ENCODE measurements at places on chromosomes 11 and 22.

- no peak for DNase-seq
Measured at GRCh38 chr22:23697031-23697970, 6.5 kb downstream of the RGL4 start.

DNA sequence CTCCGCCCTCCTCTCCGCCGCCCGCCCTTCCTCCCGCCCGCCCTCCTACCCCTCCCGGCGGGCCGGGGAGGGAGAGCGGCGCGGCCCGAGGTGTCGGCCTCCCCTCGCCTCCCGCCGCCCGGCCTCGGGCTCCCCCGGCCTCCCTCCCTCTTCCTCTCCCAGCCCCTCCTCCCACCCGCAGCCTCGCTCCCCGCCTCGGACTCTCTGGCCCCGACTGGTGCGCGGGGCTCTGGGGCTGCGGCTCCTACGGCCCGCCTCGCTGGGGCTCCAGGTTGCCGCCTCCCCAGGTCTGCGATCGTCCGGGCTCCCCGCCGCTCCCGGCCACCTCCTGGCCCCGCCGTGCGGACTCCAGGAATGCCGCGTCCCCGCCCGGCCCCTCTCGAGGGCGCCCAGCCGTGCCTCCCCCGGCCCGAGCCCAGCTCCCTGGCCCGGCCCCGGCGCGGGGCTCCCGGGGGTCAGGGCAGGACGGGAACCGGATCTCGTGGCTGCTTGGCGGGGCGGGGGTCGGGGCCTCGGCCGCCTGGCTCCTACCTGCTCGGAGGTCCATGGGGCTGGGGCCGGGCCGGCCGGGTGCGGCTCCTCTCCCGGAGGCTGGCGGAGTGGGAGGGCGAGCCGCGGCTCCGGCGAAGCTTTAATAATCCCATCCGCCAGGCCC, at the start of gene CLCF1:
Gene CLCF1, minus strand, starts transcription at position 606 of the 655 bp plus-strand sequence. Its CDS starts 59 bp downstream, at position 547.
- no peak for DNase-seq

DNA sequence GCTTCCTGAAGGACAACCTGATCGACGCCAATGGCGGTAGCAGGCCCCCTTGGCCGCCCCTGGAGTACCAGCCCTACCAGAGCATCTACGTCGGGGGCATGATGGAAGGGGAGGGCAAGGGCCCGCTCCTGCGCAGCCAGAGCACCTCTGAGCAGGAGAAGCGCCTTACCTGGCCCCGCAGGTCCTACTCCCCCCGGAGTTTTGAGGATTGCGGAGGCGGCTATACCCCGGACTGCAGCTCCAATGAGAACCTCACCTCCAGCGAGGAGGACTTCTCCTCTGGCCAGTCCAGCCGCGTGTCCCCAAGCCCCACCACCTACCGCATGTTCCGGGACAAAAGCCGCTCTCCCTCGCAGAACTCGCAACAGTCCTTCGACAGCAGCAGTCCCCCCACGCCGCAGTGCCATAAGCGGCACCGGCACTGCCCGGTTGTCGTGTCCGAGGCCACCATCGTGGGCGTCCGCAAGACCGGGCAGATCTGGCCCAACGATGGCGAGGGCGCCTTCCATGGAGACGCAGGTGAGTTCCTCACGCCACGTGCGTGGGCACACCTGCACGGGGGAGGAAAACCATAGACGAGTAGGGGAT, 1.5 kb downstream of the BCR start:
- DNase-seq = no peak

- DNase-seq = no peak
Measured at GRCh38 chr11:118900535-118901384, 17.1 kb downstream of the CXCR5 start.

- no peak for DNase-seq
Measured at GRCh38 chr22:16936625-16937024, 71.4 kb downstream of the GAB4 start.

- DNase-seq = no peak
Measured at GRCh38 chr11:7275133-7275532, 23.4 kb downstream of the SYT9 start.

DNA sequence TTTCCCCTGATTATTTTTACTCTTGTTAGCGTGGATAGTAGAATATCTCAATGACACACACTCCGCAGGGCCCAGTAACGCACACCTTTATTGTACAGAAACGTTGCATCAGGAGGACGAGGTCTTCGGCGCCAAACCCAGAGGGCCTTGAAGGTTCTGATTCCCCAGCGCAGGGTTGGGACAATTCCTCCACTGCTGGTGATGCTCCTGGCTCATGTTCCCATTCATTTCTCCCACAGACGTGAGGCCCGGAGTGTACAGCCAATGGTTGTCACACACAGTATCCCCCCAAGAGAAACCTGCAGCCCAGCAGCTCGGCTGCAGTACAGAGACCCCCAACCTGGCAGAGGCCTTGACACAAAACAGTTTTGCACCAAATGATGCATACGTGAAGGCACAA, 6.1 kb upstream of the ANO1 start:
- no peak for DNase-seq

GRCh38 chr22:46082633-46083032, 67.7 kb upstream of the PPARA start:
- DNase-seq = no peak

- no peak for DNase-seq
Measured at GRCh38 chr11:105000167-105000566, 22.8 kb downstream of the CASP5 start.

DNA sequence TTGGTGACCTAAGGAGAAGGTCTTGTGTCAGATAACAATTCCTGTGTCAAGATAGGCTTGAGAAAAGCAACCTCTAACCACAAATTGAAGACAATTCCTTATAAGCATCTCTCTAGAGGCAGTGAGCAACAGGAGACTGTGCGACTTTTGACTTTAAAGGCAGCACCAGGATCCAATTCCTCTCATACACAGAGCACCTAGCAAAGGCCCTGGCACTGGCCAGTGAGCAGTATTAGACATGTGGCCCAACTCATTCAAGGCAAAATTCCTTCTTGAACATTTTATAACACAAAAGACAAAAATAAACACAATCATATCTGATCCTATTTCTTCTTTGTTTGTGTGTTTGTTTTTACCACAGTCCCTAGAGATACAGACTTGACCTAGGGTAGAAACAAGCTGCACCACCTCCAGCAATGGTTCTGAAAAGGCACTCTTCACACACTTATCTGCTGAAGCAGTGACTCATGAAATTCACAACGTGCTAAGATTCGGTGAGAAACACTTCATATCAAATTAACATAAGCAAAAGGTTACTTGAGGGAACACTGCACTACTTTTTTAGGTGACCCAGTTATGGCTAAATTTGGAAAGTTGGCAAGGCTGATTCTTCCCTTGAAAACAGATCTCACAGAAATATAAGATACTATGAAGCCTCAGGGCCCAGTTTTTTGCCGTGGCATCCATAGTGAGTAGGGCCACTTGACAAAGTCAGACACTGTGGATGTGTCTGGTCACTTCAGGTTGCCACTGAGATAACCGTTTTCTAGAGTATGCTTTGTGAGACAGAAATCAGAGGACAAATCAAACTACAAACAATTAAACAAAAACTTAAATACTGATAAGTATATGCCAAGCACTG, 1018.9 kb downstream of the DLG2 start:
- no peak for DNase-seq

- no peak for DNase-seq
Measured at GRCh38 chr11:34345540-34345876, 12.3 kb downstream of the ABTB2 start.

- DNase-seq = no peak
Measured at GRCh38 chr11:2590965-2591754, 108.6 kb downstream of the KCNQ1OT1 start.

- DNase-seq = no peak
Measured at GRCh38 chr22:32050678-32051515, 7.8 kb downstream of the SLC5A1 start.

DNA sequence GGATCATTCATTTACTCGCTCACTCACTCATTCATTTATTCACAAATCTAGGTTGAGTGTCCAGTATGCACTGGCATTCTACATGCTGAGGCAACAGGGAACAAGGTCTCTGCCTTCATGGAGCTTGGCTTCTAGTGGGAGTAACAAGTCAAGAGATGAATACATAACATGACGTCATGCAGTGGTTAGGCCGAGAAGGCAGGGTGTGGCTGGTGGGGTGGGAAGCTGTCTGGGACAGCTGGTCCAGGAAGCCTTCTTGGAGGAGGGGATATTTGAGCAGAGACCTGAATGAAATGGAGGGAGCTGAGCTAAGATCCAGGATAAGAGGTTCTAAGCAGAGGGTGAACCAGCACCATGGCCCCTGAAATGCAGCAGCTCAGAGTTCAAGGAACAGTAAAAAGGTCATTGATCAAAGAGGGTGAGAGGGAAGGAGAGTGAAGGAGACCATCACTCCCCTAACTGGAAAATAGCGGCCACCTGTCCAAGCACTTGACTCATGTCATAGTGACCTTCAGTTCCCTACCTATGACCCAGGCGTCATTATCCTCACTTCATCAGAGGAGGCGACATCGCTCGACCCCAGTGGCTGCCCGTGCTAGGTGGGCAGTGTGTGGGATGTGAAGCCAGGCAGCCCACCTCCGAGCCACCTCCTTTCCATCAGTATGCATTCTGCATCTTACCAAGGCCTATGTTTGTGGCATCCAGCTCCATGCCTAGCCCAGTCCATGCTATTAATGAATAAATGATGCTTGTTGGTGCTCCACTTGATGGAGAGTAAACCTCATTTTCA, 105.0 kb downstream of the TSPAN18 start:
- DNase-seq = no peak

- DNase-seq = peak; percentile 71
Measured at GRCh38 chr11:76807206-76807875, 24.2 kb downstream of the TSKU start.

GRCh38 chr11:67997475-67997921, 6.4 kb downstream of the UNC93B1 start:
- DNase-seq = no peak

GRCh38 chr11:86257446-86257845, 12.9 kb downstream of the EED start:
- DNase-seq = no peak

DNA sequence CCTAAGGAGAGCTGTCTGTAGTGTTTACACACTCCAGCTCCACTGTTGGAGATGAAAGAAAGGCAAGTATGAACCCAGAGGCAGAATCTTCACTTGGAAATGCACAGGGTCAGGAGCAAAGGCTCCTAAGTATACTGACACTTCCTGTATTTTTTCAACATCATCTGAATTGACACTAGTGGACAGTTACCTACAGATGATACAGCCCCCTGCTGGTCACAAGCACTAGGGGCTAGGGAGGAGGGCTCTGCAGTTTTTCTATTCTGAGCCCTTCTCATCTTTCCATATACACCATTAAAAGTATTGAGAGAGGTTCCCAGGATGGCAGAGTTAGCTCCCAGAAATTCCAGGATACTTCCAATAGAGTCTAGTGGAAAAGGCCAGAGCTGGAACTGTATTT, 290.3 kb upstream of the API5 start:
- DNase-seq = no peak

- DNase-seq = no peak
Measured at GRCh38 chr11:13680501-13681264, 12.2 kb downstream of the FAR1 start.

DNA sequence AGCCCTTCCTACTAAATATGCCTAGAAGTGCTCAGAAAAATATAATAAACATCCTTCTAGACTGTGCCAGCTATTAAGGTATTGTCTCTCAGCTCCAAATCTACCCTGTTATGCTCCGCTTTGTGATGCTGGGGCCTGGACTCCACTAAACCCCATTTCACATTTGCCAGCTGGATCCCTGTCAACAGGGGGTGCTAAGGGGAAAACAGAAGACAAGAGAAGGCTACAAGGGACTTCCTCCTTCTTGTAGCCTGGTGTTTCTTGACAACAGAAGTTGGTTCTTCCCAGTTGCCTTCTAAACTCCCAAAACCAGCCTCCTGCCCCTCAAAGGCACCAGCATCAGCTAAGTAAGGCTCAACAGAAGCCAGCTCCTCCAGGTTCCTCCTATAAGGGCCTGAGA, 5.2 kb downstream of the NUMA1 start:
- no peak for DNase-seq

DNA sequence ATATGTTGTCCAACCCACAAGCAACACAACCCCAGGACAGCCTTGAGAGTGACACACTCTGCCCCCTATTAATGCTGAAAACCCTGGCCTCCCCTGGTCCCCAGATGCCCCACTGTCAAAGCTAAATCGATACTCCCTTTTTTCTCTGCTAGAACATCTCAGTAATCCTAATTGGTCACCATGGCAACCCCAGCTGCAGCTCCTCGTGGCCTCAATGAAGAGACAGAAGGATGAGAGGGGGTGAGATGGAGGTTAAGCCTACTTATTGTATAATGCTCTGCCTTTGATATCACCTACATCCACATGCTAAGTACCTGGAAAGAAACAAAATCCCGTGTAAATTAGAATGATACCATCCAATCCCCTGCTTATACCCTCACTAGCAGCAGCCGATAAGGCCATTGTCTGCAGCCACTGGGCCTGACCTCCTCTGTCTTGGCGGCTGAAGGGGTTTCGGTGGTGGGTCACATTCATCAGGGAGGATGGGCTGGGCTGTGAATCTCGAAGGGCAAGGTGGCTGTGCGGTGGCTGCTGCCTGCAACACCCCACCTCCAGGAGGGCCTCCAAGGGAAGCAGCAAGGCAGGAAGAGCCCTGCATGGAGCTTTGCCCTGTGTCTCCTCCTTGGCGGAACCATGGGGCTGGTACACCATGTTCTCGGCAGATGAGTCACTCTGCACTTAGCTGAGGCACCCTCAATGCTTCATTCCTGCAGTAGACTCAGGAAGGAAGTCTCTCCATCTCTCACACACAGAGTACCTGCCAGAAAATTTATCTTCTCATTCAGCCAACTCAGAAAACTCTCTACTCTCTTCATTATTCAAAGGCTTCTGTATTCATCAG, 399.5 kb downstream of the BUD13 start:
- no peak for DNase-seq

GRCh38 chr22:30202531-30203006, 44.0 kb downstream of the LIF start:
- DNase-seq = no peak

DNA sequence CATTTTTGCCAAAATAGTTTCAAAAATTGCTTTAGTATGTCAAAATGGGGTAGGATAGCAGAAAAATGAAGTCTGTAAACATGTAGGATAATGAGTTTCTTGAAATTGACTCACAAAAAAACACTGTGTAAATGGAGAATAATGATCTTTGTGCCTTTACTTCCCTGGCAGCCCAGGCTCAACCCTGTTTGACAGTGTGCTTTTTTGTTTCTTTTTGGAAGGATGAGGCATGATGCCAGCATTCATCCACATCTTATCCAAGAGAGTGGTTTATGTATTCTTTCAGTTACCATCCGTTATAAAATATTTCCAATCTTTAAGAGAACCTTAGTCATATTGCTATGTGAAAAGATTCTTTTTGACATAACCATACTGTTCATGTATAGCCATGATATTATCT, 70.6 kb downstream of the ARHGAP42 start:
- DNase-seq = no peak

- DNase-seq = no peak
Measured at GRCh38 chr11:112318661-112319060, 58.0 kb upstream of the PLET1 start.

GRCh38 chr11:78767027-78767932, 192.6 kb upstream of the NARS2 start:
- no peak for DNase-seq

Measured in NCI-H1694 (cell line).